ENCODE measurements at places on chromosomes 5 and 9.

DNA sequence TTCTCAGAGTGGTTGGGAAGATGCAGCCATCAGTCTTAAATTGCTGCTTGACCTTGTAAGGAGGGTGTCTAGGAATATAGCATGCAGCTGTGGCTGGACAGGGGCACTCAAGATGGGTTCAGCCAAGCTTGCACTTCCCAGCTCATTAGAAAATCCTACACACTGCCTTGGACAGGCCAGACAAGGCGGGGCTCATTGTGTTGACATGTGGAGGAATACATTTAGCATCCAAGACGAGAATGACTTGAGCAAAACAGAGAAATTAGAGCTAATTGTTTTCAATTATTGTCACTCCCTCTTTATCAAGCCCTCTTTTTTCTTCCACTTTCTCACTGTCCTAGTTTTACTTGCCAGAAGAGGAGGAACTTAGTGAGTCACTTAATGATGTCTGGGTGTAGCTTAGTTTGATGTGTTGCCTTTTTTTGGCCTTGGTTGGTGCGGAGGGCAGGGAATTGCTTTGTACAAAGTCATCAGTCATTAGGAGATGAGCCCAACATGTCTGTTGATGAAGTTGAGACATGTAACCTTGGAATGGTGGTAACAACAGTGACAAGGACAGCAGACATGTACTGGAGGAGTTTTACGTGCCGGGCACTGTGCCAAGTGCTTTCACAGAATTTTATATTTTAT lies 1219.3 kb upstream of the WWC1 start:
- no peak for DNase-seq

DNA sequence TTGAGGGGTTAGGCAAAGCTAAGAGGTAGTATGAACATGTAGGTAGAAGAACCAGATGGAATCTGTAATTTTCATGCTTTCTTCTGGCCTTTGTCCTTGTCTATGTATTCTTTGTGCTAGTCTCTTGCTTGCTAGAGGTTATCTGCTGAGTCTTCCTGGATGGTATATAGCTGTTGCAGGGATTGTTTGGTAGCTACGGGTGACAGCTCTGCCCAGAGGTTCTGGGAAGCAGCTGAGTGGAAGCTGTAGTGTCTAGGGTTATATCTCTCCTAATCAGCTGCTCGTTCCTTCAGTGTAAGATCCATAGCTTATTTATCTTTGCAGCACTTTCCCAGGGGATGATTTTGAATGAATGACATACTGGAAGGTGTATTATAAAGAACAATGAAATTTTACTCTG lies 100.3 kb downstream of the ATG10 start:
- no peak for DNase-seq

DNA sequence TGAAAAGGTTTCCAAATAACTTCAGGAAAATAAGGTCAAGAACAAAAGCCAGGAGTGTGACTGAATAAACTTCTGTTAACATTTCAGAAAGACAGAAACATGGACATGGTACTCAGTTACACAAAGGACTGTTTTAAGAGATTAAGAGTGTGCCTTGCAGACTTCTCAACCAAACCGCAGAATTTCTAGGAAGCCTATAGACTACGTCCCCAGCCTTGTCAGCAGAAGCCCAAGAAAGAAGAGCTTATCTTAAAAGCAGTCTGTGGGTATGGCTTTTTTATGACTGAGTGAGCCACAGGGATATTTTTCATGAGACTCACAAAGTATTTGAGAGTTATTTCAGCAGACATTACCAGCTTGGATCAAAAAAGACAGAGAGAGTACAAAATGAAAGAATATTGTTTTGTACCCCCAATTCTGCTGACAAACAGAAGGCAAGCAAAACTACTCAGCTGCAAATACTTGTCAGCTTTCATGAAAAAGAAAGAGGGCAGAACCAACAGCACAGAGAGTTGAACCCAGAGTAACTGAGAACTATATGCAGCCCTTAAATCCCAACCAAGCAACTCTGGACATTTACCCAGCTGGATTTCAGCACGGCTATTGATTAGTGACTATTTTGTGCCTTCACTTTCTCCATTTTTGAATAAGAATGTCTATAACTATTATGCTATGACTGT lies 711.0 kb upstream of the CTNND2 start:
- DNase-seq: no peak

- no peak for DNase-seq
These were observed 348.7 kb downstream of the GLIS3 start for GRCh38 chr9:3951161-3951665.

DNA sequence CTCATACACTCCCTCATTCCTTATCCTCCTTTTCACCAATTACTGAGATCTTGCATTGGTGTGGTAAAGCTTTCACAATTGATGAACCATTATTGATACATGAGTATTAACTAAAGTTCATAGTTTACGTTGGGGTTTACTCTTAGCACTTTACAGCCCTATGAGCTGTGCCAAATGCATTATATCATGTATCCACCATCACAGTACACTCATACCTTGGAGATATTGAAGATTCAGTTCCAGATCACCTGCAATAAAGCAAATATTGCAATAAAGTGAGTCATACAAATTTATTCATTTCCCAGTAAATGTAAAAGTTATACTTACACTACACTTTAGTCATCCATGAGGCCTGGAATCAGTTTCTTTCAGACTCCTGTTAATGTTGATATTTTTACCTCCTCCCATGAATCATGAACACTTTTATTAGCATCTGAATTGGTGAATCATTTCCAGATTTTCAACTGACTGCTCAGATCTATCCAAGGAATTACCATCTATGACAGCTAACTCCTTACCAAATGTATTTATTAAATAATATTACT lies 546.6 kb upstream of the PTPRD start:
- no peak for DNase-seq

DNA sequence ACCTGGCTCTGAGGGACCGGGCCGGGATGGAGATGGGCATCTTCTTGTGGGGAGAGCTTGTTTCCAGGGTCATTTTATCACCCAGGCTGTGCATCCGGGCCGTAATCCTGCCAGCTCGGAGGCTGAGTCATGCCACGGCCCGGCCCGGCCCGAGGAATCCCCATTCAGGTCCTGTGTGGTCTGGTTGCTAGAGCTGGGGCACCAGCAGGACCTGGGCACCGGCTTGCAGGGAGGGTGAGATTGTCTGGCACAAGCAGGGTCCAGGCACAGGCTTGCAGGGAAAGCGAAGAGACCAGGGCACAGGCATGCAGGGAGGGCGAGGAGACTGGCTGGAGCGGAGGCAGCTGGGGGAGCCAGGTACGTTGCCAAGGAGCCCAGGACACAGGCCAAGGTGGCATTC lies 106.8 kb downstream of the RXRA start:
- no peak for DNase-seq

GRCh38 chr9:108860764-108861163 lies 1.3 kb upstream of the ACTL7A start:
- no peak for DNase-seq

- no peak for DNase-seq
These were observed 148.3 kb upstream of the GHR start for GRCh38 chr5:42274913-42275312.

GRCh38 chr5:78025540-78025939 lies 249.4 kb upstream of the TBCA start:
- DNase-seq: no peak

Data from CD4-positive, alpha-beta T cell treated with Interleukin-6 at 100 ng/mL for 8 hours (primary cell).